ENCODE measurements at places on chromosomes 3 and 15.

GRCh38 chr3:153095441-153095840, 66.6 kb upstream of the RAP2B start:
- no peak for DNase-seq

GRCh38 chr3:159513444-159513843, 475.2 kb upstream of the IL12A start:
- peak; percentile 63 for DNase-seq

DNA sequence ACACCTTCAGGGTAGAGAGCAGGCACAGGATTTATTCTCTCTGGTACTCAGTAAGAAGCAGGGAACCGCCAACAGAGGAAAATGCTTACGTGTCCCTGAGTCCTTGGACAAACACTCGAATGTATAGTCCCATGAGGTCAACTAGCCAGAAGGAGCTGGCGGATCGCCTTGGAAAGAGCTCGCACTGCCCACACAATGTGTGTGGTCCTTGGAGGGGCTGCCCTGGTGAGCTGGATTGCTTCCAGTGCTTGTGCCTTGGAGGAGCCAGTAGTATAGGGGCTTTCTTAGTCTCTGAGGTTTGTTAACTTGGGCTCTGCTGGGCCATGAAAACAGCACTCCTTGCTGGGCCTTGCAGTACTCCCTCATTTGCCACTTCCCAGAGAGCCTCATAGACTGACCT, 40.7 kb upstream of the VILL start:
- peak; percentile 49 for DNase-seq

DNA sequence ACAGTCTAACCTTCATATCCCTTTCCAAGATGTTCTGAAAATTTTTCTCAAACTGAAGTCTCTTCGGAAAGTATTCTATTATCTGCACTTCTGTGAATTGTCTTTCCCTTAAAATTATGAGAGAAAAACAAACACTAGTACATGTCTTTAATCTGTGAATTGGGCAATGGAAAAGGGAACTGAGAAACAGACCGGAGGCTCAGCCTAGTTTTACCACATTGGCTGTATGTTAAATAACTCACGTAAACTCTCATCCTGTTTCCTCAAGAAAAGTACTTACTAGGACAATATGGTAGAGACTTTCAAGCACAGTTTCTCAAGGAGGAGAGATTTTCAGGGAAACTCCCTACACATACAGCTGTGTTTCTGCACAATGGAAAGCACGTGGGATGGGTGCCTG, 982.2 kb upstream of the SEMA6D start:
- DNase-seq, result no peak

DNA sequence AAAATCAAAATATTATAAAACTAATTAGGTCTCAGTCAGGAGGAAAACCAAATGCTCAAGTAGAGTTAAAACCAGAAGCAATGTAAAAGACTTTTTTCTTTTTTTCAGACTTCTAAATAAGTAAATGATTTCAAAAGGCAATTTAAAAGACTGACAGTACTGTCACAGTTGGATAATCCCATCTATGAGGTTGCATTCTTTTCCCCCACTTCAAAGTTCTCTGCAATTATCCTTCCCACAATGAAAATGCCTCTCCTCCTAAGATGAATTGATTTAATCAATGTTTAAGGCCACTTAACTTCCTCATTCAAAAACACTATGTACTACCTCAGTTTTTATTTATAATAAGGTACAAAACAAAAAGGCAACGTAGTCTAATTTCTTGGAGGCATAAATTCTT, 8.1 kb downstream of the MRPL3 start:
- DNase-seq, result no peak

DNA sequence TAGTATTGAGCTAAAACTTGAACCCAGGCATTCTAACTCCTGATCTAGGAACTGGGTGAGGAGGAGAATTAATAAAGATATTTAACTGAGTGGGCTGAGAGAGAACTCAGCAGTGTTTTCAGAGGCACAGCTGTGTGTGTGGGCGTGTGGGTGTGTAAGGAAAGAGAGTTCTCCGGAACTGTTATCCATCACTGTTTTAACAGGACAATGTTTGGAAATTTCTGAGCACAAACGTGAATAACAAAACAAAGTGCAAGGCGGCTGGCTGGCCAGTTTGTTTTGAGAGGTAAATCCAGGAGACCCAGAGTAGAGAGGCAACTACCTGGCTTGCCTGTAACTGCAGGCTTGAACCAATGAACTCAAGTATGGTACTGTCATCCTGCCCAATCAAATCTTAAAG, 5.0 kb upstream of the PTPN9 start:
- no peak for DNase-seq

GRCh38 chr15:46941241-46941640, 776.1 kb upstream of the SEMA6D start:
- DNase-seq, result no peak

DNA sequence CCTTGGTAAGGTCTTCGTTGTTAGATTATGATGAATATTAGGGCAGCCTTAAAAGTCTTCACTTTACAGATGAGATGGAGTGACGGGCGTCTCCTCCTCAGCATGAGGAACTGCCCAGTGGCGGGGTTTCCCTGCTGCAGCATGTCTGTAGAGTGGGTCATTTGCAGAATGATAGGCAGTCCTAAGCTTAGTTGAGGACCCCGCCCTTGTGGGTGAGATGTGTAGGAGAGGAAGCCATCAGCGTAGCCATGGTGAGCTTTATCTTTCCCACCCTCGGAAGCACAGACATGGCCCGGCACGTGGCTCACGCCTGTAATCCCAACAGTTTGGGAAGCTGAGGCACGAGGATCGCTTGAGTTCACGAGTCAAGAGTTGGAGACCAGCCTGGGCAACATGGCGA, 877 bp downstream of the NIT2 start:
- DNase-seq, result no peak

GRCh38 chr3:107704477-107704876, 181.7 kb downstream of the BBX start:
- DNase-seq, result no peak

DNA sequence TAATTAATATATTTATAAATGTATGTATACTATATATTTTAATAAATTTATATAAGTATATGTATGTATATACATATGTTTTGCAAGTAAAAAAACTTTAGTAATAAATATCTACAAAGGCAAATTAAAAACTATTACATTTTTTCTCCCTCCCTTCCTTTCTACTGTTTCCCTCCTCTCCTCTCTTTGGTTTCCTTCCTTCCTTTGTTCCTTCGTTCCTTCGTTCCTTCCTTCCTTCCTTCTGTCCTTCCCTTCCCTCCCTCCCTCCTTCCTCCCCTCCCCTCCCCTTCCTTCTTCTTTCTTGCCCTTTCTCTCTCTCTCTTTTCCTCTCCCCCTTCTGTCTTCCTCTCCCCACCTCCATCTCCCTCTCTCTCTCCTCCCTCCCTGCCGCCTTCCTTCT, 423.6 kb downstream of the LPP start:
- no peak for DNase-seq

- no peak for DNase-seq
These were observed 67.0 kb downstream of the MCTP2 start for GRCh38 chr15:94298364-94298763.

DNA sequence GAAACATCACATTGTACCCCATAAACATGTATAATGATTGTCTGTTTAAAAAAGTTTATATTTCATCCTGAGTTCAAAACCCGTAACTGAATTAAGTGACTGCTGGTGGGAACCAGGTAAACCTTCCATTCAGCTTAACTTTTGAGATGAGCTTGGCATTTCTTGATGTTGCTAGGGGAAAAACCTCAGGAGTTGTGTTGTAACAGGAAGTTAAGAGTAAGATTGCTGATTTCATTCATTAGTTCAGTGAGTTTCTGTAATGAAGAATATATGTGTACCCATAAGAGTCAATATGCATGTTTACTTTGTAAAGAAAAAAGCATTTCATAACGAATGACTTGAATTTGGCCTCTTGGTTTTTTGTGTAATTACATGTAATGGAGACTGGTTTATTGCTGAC, 32.5 kb downstream of the CTSH start:
- no peak for DNase-seq

- no peak for DNase-seq
These were observed 8.1 kb upstream of the MAPK6 start for GRCh38 chr15:52010633-52011595.

DNA sequence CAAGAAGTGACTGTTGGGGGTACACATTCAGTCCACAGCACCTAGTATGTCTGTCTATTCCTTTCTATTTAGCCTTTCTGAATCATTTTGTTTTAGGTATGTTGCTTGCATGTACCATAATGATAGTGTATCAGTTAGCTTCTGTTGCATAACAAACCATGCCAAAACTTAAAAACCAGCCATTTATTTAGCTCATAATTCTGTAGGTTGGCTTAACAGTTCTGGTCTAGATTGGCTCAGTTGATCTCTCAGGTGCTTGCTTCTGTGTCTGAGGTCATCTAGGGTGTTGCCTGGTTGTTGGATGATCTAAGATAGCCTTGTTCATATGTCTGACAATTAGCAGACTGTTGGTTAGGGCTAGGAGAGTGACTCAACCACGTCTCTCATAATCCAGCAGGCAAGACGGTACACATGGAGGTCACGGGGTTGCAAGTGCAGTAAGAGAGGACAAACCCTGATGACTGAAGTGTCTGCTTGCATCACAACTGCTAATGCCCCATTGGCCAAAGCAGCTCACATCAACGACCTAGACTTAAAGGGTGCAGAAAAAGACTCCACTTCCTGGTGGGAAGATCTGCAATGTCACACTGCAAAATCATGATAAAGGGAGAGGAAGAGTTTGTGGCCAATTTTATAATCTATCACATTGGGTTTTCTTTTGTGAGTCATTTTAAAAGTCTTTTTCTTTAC, 6.8 kb upstream of the PDCD6IP start:
- no peak for DNase-seq

- DNase-seq, result no peak
These were observed 497.0 kb downstream of the RBMS3 start for GRCh38 chr3:29777869-29778268.

DNA sequence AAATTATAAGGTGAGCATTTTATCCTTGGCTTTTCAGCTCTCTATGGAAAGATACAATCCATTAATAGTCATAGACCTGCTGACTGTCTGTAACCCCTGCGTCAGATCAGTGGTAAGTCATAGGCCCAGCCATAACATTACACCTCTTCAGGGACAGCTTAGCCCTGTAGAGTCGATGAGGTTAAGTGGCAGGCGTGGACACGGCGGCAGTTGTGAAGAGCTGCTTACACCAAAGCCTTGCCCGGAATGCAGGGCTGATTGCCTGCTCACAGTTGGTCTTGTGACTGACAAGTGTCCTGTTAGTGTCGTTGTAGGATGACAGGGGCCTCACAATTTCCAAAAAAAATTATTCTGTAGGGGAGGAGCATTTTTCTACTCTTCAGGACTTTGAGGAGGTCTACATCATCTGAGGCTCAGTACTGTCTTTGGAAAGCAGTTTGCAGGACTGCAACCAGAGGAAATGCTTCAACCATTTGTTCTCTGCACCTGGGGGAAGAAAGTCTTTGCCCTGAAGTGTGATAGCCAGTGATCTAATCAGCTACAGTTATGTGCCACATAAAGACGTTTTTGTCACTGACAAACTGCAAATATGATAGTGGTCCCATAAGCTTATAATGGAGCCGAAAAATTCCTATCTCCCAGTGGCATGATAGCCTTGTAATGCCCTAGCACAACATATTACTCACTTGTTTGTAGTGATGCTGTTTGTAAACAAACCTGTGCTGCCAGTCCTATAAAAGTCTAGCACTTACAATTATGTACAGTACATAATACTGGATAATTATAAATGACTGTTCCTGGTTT, 14.9 kb upstream of the SELENOT start:
- no peak for DNase-seq

DNA sequence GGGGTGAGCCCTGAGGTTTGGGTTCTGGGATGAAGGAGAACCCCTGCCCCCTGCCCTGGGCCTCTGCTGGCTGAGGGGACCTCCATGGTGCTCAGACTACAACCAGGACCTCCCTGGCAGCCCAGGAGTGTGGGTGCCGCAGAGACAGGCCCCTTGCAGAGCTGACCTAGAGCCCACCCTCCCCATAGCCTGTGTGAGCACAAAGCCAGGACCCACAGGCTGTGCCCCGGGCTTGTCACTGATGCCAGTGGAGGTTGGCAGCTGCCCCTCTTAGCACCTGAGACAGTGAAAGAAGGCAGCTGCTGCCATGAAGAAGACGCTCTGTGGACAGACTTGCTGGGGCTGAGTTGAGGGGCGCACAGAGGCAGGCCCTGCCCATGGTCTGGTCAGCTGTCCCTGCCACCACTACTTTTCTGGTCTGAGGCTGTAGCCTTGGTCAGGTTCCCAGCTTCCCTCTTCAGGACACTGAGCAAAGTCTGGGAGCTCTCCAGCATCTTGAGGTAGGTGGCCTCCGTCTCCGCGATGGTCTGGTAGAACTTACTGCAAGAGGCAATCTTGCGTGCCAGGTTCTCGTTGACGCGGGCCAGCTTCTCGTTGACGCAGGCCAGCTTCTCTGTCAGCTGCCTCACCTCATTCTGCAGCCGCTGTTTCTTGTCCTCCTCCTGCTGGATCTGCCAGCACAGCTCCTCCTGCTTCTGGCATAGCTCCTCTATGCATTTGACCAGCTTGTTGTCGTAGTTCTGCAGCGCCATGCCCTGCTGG, 23.0 kb downstream of the USP4 start:
- DNase-seq, result no peak

GRCh38 chr3:73546961-73547360, 77.8 kb downstream of the PDZRN3 start:
- DNase-seq, result no peak

DNA sequence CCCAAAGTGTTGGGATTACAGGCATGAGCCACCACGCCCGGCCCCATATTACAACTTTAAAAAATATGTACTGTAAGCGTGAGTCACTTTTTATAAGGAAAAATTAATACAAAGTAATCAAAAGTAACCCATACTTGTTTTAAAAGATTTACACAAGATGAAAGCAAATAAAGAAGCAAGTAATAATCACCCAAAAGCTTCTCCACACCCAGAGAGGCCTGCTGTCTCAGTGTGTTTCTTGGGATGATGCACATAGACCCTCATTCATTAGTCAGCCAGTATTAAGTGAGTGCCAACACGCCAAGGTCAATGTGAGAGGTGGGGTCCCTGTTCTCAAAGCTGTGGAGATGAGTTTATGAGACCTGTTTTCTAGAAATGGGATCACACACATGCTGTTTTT, 12.0 kb downstream of the RPL32 start:
- no peak for DNase-seq

DNA sequence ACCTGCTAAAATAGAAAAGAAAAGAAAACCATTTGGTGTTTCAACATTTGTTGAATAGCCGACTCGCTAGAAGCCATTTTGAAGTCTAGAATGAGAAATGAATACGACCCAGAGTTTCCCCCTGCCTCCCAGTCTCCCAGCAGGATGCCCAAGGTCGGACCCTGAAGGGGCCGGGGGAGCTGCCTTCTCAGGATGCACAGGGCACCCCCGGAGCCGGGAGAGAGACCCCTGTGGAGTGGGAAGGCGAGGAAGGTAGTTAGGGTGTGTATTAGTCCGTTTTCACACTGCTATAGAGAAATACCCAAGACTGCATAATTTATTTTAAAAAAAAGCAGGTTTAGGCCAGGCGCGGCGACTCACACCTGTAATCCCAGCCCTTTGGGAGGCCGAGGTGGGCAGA, 44.7 kb downstream of the NIPA2 start:
- no peak for DNase-seq

- DNase-seq, result peak; percentile 94
These were observed 89.5 kb upstream of the ATP2B2 start for GRCh38 chr3:10594915-10595314.

- DNase-seq, result peak; percentile 79
These were observed 250.5 kb downstream of the SHQ1 start for GRCh38 chr3:72597756-72598195.

Measured in eye (tissue), 1 donor.